ENCODE measurements at places on chromosomes 12 and 14. TPM values are rescaled to one million over a fixed set of nuclear protein-coding genes. Genes with fewer than 3 reads are reported as not detected.
A peak's percentile ranks its signal among the peaks of the same experiment; 100 is the strongest.

GRCh38 chr12:97411341-97411740 is 51.3 kb upstream of the RMST start:
- H3K27me3 ChIP-seq, result no peaks in the 10 kb centered on the region
- no peaks in the 10 kb centered on the region for H3K36me3 ChIP-seq
- H3K4me1 ChIP-seq, result no peaks in the 10 kb centered on the region

GRCh38 chr12:112430929-112431328 is 12.2 kb downstream of the PTPN11 start:
- H3K27me3 ChIP-seq, result no peaks in the 10 kb centered on the region
- no peaks in the 10 kb centered on the region for H3K4me1 ChIP-seq
- no peak for DNase-seq
- no peaks in the 10 kb centered on the region for H3K36me3 ChIP-seq
- H3K4me3 ChIP-seq, result no peak overlapping the region

GRCh38 chr12:113359939-113360748 is 1.8 kb downstream of the PLBD2 start:
- peak overlapping the region; percentile 98 for H3K27ac ChIP-seq
- H3K4me3 ChIP-seq, result peak overlapping the region; percentile 99

DNA sequence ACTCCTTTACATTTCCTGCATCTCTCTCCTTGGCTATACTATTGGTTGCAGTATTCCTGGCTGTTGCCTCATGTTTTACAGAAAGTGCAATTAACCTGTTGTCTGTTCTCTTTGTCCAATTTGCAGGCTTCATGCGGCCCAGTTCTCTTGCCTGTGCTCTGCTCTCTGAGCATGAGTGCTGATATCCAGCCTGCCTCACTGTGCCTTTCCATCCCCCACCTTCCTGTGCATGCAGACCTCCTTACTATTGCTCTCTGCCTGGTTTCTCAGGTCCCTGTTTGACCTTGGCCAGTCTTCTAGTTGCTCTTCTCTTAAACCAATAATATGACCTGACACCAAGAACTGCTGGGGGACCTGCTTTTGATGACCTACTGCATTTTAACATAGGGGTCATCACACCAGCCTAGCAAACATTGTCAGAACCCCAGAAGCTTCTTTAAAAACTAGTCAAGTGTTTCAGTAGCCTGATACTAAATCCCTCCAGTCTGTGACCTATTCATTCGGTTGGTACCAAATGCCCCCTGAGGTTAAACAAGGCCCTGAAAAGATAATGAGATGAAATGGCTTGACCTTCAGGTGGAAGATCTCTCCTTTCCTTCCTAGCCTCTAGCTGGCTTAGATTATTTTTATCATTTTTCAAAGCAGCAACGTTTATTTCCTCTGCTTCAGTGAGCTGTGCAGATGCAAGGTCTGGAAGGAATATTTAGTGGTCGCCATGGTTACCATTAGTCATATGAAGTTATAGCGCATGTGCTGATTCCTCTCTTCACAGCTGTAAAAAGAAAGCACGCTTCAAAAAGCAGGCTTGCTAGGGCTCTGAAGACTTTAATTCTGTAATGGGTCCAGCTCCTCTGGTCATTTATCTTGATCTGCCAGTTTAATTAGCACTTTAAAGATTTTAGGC is 216.5 kb downstream of the PHLDA1 start:
- H3K4me3 ChIP-seq, result no peak overlapping the region
- peaks cover 3% of the 10 kb centered on the region for H3K27me3 ChIP-seq
- H3K36me3 ChIP-seq, result peaks cover 5% of the 10 kb centered on the region
- no peak for DNase-seq
- peak overlapping the region; percentile 39 for H3K27ac ChIP-seq

- peak; percentile 83 for DNase-seq
- H3K27ac ChIP-seq, result peak within 1 kb of the TSS; percentile 93
- H3K36me3 ChIP-seq, result no peaks in the 10 kb centered on the region
- H3K27me3 ChIP-seq, result peaks cover 5% of the 10 kb centered on the region
Observed at GRCh38 chr12:132710405-132711079, at the start of gene PGAM5. Gene PGAM5 (plus strand): TSS chr12:132710842. CDS start chr12:132710877, 35 bp downstream.

DNA sequence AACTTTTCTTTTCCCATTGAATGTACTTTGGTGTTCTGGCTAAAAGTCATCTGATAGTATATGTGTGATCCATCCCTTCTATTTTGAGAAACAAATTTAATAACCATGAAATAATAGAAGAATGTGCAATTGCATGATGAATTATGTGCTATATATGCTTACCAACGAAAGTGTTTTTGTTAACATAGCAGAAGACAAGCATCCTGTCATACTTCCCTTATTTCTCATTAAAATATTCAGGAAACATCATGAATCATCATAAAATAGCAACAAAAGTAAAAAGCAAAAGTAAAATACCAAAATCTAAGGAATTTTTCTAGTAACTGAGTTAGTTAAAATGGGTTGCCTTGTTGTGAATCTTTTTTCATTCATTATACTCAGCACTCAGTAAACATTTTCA is 409.0 kb upstream of the PDE3A start:
- no peak for DNase-seq
- no peak overlapping the region for H3K4me3 ChIP-seq
- H3K27ac ChIP-seq, result no peak overlapping the region
- H3K36me3 ChIP-seq, result no peaks in the 10 kb centered on the region
- H3K27me3 ChIP-seq, result no peaks in the 10 kb centered on the region

DNA sequence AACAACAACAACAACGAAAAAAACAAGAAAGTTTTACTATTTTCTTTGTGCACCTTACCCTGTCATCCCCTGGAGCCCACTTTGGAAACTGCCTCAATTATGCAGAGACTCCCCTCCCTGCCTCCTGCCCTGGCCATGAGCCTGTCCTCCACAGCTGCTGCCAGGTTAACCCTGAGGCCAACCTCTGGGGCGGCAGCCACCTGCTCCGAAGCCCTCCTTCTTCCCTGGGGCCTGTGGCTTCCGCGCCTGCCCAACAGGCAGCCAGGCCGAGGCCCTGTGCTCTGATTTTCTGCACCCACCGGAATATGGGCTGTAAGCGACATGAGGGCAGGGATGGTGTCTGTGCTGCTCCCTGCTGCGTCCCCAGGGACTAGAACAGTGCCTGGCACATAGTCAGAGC is 183.0 kb downstream of the CALM1 start:
- no peak overlapping the region for H3K4me3 ChIP-seq
- peaks cover 5% of the 10 kb centered on the region for H3K27me3 ChIP-seq

DNA sequence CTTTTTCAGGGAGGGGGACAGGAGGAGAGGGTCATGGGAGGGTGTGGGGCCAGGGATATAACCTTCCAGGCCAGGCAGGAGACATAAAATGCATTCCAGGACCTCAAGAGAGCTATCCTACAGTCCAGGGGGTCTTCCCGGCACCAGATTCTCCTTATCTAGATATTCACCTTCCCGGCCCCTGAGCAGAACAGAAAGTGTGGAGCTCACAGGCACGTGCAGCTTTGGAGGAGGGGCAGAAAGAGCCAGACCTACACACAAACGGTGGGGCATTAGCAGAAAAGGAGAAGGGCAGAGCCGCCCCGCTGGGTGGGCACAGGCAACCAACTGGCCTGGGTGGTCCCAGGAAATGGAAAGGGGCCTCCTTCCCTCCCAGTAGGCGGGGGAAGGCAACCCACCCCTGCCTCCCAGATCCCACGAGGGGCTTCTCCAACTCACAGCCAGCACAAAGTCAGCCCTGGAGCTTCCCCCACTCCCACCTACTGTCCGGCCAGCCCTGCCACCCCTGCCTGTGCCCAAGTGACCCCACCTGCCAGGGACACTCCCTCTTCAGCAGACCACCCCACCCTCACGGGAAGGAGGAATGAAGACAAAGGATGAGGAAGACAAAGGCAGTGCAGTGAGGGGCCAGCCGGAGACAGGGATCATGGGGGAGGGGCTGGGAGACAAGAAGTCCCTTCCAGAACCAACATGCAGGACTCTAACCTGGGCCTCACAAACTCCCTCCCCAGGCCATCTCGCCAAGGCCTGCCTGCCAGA is 33.3 kb downstream of the CCDC85C start:
- H3K27me3 ChIP-seq, result peaks cover 26% of the 10 kb centered on the region
- H3K27ac ChIP-seq, result no peak overlapping the region
- peaks cover 48% of the 10 kb centered on the region for H3K4me1 ChIP-seq
- H3K4me3 ChIP-seq, result peak overlapping the region; percentile 34
- H3K36me3 ChIP-seq, result peaks cover 4% of the 10 kb centered on the region

DNA sequence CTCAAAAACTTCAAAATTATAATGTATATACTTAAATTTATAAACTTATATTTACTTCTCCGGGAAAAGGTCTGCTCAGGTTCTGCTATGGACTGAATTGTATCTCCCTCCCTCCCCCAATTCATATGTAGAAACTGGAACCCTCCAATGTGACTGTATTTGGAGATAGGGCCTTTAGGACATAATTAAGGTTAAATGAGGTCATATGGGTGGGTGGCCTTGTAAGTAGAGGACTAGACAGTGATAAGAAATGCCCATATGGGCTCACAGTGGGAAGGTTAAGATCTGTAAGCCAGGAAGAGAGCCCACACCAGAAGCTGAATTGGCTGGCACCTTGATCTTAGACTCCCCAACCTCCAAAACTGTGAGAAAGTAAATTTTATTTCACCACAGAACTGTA is 84.5 kb downstream of the TAOK3 start:
- H3K27ac ChIP-seq, result no peak overlapping the region
- H3K4me3 ChIP-seq, result no peak overlapping the region
- H3K27me3 ChIP-seq, result no peaks in the 10 kb centered on the region

DNA sequence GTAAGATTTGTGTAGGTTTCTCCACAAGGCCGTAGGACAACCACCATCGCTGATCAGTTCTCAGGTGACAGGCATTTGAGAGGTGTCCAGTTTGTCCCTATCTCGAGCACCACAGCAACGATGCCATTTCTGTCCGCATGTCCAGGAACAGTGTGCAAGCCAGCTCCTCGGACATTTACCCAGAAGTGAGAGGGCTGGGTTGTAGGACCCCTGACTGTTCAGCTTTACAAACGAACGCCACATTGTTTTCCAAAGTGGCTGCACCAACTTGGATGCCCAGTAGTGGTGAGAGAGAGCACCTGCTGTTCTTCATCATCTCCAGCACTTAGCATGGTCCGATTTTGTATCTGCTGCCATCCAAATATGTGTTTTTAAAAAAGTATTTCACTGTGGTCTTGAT is 38.6 kb downstream of the CYP46A1 start:
- no peak for DNase-seq
- H3K36me3 ChIP-seq, result no peaks in the 10 kb centered on the region
- H3K4me1 ChIP-seq, result peaks cover 10% of the 10 kb centered on the region
- H3K4me3 ChIP-seq, result no peak overlapping the region
- H3K27ac ChIP-seq, result no peak overlapping the region

DNA sequence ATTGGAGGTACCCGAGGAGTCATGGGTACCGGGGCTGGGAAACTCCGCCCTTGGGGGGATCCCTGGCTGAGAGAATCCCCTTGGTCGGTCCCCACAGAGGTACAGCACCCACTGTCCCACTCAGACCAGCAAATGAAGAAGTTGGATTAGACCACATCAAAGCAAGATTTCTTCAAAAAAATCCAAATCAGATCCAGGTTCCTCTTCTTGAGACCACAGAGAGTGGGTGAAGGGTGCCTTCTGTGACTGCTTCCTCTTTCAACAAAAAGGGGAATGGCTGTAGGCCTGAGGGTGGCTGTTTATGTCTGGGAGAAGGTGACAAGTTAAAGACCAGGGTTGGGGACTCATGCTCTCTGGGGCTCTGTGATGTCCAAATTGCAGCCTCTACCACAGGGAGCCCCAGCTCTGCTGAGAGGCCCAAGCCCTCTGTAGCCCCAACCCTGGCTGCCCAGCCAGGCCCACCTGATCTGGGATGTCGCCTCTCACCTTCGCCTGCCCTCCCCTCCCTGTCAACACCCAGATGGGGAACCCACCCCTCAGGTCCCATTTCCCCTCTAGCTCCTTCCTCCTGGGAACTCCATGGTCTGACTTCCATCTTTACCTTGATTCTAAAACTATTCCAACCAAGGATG is 50.9 kb downstream of the ZFP36L1 start:
- no peak overlapping the region for H3K4me3 ChIP-seq
- DNase-seq, result no peak
- H3K27me3 ChIP-seq, result peaks cover 14% of the 10 kb centered on the region
- H3K36me3 ChIP-seq, result peaks cover 5% of the 10 kb centered on the region
- H3K4me1 ChIP-seq, result peaks cover 3% of the 10 kb centered on the region

DNA sequence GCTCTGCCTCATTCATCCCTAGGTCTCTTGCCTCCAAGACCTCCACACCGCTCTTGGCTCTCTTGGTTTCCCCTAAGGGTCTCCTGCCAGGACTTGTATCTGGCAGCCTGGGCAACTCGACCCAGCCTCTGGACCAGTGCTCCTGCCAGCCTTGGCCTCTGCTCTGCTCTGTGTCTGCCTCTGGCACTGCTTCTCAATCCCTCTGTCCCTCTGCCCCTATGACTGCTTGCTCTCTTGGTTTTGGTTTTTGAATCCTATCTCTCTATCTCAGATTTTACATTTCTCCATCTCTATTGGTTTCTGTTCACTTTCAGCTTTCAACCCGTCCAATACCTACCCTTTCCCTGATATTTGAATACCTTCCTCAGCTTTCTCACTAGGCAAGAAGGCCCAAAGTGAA is 6.3 kb downstream of the ITGA5 start:
- H3K27me3 ChIP-seq, result peaks cover under 1% of the 10 kb centered on the region
- no peaks in the 10 kb centered on the region for H3K4me1 ChIP-seq
- no peak for DNase-seq
- H3K36me3 ChIP-seq, result peaks cover 5% of the 10 kb centered on the region

GRCh38 chr12:3202096-3202495 is 124.9 kb downstream of the TSPAN9 start:
- peak overlapping the region; percentile 97 for H3K4me3 ChIP-seq
- peaks cover 23% of the 10 kb centered on the region for H3K27me3 ChIP-seq
- peak overlapping the region; percentile 93 for H3K27ac ChIP-seq
- peaks cover 51% of the 10 kb centered on the region for H3K4me1 ChIP-seq
- H3K36me3 ChIP-seq, result peaks cover 5% of the 10 kb centered on the region

Gene FAM90A1
- total RNA-seq, result 0.54 TPM

DNA sequence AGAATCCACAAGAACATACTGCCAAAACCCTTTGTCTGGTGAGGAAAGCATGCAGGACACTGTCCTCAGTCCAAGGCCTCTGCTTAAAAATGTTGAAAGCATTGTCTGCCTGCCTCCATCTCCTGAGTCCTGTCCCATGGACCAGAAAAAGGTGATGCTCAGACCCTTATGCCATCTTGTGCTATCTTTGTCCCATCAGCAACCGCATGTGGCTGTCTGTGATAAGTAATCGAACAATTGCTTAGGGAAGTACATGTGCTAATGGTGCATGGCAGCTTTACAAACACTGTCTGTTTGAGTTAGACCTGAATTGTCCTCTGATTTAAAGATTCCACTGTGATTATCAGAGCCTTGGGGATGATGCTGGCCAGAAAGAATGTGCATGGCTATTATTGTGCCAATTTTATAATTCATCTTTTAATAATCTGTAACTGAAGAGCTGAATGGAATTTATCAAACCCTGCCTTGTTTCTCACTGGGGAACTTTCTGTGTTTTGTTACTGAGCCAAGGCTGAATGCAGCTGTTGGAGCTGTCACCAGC is 177.5 kb downstream of the DACT1 start:
- no peak for DNase-seq
- H3K4me1 ChIP-seq, result peaks cover 18% of the 10 kb centered on the region
- H3K36me3 ChIP-seq, result no peaks in the 10 kb centered on the region
- H3K27me3 ChIP-seq, result peaks cover 5% of the 10 kb centered on the region

- H3K27me3 ChIP-seq, result no peaks in the 10 kb centered on the region
- no peak overlapping the region for H3K27ac ChIP-seq
- no peak for DNase-seq
- no peaks in the 10 kb centered on the region for H3K36me3 ChIP-seq
Observed at GRCh38 chr12:85725991-85726390, 110.2 kb downstream of the RASSF9 start.
